ENCODE measurements at places on chromosomes 2 and 18.

DNA sequence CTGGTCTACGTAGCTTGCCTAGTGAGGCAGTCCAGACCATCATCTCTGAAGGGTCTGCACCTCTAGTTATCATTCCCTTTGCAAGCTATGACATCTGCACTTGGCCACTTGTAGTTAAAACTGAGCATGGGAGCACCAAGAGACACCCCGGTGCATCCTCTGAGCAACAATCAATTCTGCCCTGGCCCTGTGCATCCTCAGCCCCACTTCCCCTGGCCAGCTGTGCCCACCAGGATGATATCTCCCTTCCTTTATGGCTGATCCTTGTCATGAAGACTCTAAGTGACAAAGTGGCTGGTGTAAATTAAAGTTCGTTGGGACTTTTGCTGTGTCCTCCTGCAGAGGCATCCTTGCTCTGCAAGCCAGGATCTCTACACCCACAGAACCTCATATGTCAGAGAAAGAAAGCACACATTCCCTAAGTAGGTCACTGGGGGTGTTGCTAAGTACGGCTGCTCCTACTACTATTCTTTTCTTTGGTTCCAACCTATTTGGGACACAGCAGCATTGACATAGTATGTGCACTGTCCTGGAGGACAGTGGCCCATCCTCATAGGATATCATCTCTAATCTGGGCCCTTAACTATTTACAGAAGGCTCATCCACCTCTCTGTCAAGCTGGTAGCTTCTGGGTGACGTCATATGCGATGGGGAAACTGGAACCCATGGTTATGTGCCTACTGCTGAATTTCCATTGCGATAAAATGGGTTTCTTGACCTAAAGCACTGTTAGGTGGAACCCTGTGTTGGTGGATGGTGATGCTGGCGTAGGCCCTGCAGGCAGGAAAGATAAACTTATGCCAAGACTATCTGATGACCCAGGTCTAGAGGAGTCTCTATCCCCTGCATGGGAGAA is 384.3 kb upstream of the ID2 start:
- no peak for DNase-seq

DNA sequence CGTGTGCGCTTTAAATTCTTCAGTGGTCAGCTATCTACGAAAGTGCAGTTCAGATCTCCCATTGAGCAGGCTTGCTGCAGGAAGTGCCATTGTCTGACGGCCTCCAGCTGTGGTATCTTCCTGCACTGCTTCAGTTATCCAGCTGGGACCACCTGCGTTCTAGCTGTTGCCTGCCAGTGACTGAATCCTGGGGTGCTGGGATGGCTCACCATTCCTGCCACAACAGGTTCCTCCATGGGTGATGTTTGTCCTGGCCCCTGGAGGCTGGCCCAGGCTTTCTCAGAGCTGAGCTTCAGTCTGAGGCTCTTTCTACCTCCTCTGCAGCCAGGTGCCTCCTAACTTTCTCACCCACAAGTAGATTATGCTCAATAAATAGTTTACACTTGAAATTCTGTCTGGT is 498.5 kb upstream of the HS6ST1 start:
- no peak for DNase-seq

DNA sequence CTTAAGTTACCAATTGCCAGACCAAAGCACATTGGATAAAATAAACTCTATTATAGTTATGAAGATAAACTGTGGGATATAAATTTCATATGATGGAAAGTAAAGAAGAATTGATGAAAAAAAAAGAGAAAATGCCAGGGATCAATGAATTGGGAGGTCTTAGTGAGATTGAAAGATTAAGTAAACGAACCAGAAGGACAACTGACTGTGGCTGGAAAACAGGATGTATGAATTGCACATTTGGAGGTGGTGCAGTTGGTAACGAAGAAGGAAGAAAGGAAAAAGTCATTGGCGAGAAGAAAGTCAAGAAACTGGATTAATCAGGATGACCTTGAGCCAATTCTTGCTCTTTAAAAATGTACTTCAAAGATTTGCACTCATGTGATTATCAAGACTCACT is 166.7 kb downstream of the NCK2 start:
- no peak for DNase-seq

DNA sequence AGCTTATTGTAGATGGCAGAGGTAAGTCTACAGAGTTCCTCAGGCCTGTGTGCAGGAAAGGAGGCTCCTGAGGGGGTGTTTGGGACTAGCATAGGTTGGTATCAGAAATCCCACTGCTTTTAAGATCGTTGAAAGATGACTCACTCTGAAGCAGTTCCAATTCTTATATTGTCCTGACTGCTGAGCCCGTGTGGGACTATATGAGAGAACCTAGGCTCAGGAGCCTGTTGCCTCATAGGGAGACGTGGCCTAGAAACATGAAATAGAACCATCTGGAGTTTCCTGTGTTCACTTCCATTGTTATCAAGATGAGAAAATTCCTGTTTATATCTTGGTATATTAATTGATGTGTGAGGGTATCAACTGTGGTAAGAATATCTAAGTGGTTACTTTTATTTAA is 5.7 kb downstream of the CCT7 start:
- no peak for DNase-seq

- no peak for DNase-seq
Observed at GRCh38 chr18:41395695-41396094, 559.3 kb upstream of the PIK3C3 start.

All from NCI-H2171 treated with DMSO at 0.1 percent for 48 hours (cell line).